ENCODE measurements at places on chromosomes 5 and 9.

DNA sequence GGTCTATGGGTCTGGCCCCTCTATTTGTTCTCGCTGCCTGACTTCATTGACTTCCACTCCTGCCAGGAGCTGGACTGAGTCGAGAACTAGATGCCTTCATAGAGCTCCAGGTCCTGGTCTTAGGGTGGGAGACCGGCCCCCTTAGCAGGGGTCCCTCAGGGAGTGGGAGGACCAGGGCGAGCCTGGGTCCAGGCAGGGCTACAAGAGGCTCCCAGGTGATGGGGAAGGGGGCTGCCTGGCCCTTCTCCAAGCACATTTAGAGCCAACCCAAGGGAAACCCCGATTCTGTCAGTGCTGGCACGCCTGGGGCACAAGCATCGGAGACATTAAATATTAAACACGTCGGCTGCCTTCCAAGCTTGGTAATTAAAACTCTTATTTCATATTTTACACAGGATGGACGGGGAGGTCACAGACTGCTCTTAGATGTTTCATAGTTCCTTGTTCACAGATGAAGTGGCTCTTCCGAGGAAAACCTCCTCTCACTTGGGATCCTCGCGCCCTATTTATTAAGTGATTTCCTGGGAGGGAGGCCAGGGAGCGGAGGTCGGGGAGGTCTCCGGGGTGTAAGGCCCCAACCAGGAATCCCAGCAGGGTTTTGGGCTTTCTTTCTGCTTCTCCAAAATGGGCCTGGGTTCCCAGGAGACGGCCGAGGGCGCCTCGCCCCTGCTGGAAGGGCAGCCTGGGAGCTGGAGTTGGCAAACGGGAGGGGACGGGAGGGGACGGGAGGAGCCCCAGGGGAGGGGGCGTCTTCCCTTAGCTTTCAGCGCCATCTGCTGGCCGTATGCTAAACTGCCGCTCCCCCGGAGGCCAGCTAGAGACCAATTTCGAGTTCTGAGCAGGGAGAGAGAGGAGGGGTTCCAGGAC is 23.4 kb upstream of the ZBTB43 start:
- peak; percentile 83 for DNase-seq

DNA sequence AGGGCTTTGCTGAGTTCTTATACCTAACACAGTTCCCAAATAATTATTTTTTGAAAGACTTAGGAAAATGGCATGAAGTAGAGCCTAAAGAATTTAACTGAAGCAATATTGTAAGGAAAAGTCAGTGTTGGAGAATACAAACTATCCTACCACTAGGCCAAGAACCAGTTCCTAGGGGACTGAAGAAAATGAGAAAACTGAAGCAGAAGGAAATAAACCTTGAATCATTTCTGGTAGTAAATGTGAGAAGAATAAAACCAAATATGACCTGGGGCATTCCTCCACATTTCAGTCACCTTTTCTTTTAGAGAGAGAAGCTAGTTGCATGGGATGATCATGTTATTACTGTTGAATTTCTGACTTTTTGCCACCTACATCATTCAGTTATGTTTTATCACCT is 1393.9 kb upstream of the C9orf72 start:
- DNase-seq: no peak

- DNase-seq: no peak
Measured at GRCh38 chr5:172920447-172920849, 38.8 kb upstream of the RPL26L1 start.

DNA sequence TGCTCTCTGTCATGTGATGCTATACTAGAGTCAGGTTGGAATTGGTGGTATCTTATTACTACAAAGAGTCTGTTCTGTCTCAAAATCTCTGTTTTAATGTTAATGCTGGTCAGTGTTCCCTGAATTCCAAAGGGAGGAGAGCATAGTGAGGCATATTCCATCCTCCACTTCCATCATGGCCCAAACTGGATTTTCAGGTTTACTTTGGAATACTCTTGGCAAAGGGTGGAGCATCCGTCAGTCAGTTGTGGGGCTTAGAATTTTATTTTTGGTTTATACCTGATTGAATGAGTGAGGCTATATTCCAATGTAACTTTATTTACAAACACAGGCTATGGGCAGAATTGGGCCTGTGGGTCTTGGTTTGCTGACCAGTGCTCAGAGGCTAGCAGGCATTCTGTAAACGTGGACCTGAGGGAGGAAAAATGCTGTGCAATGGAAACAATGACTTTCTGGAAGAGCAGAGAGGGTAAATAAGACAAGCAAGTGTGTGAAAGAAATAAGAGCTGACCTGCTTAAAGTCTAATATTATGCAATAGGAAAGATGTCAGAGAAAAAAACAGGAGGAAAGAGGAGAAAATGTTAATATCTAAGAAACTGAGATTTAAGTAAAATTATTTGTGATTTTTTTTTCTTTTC is 106.2 kb upstream of the CLINT1 start:
- no peak for DNase-seq

DNA sequence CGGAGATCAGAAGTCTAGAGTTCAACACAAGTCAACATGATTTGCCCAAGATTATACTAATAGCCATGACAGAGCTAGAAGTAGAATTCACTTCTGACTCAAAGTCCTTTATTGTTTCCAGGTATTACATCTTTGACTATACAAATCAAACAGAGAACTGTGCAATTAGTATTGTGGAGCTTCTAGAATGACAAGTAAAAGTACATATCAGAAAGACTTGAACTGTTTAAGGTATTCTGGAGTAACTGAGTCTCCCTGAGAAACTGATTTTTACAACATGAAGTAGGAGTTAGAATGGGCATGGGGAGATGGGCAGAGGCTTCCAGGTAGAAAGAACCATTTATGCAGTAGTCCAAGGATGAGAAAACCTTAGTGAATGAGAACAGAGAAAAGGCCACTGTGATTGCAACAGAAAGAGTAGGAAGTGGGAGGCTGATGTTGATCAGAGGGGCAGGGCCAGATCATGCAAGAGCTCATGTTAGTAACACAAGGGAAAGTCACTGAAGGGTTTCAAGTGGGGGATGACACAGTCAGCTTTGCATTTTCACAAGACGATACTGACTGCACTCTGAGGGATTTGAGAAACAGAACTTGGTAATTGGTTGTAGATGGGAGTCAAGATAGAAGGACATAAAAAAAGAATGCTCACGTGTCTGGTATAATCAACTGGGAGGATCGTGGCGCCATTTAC is 280.7 kb downstream of the RFX3 start:
- no peak for DNase-seq

DNA sequence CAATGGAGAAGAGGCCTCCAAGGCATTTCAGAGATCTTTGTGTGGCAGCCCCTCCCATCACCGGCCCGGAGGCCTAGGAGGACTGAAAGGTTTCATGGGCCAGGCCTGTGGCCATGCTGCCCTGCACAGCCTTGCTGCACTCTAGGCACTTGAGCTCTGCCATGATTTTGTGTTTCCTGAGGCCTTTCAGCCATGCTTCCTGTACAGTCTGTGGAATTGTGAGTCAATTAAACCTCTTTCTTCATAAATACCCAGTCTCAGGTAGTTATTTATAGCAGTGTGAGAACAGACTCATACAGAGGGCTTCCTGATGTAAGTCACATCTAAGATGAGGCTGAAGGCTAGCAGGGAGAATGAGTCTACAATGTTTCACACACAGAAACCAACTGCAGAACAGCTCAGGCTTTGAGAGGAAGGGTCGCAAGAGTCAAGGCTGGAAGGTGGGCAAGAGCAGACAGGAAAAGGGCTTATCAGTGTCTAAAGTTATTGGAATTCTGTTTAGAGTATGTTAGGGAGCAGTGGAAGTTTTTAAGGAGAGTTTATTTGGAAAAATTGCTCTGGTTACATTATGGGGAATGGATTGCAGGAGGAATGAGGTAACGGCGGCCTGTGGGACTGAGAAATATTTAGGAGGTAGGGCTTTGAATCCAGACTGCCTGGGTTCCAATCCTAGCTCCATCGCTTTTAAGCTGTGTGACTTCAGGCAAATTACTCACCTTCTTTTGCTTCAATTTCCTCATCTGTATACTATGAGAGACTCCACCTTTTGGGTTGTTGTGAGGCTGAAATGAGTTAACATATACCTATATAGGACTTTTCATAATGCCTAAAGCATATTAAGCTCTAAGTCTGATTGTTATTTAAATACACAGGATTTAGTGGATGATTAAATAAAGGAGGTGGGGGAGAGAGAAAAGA is 291.2 kb downstream of the CWC27 start:
- no peak for DNase-seq
